Stimulated activated CD4-positive, alpha-beta T cell treated with anti-CD3 and anti-CD28 coated beads, Interleukin-15, amount 100 ng/mL, for 1 hour (primary cell): ENCODE measurements at places on chromosomes 12 and 14.

DNA sequence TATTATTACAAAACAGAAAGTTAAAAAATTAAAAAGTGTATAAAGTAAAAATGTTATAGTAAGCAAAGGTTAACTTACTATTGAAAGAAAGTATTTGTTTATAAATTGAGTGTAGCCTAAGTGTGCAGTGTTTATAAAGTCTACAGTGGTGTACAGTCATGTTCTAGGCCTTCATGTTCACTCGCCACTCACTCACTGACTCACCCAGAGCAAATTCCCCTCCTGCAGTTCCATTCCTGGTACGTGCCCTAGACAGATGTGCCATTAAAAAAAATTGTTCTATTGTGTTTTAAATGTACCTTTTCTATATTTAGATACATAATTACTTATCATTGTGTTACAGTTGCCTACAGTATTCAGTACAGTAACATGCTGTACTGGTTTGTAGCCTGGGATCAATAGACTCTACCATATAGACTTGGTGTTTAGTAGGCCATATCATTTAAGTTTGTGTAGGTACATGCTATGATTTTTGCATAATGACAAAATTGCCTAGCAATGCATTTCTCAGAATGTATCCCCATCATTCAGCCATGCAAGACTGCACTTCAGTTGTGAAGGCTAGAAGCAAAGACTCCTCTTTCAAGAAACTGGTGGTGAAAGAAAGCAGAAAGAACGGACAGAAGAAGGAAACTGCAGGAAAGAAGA, 100.6 kb downstream of the DACT1 start:
- no peak for DNase-seq

GRCh38 chr14:104442631-104443390, 136.8 kb upstream of the C14orf180 start:
- no peak for DNase-seq

GRCh38 chr12:26614011-26614616, 218.9 kb downstream of the ITPR2 start:
- DNase-seq = no peak

DNA sequence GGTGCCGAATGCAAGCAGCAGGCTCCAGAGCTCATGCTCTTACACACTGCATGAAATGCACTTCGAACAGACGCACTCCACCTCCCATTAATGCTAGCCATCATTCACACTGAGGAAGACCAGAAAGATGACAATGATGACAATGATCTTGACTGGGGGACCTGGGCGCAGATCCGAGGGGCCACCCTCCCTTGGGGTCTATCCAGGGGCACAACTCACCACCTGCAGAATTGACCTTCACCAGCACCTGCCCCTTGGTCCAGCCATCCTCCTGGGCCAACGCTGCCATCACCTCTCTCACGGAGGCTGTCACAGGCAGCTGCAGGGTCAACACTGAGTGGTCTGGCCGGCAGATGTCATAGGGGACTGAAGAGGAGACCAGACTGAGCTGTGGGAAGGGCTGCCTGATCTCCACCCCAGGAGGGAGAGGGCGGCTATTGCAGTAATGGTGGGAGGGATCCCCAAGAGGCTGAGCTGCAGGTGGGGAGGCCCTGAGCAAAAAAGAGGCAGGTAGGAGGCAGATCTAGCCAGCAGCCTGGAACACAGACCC, 15.3 kb downstream of the RAPGEF3 start:
- DNase-seq = no peak

DNA sequence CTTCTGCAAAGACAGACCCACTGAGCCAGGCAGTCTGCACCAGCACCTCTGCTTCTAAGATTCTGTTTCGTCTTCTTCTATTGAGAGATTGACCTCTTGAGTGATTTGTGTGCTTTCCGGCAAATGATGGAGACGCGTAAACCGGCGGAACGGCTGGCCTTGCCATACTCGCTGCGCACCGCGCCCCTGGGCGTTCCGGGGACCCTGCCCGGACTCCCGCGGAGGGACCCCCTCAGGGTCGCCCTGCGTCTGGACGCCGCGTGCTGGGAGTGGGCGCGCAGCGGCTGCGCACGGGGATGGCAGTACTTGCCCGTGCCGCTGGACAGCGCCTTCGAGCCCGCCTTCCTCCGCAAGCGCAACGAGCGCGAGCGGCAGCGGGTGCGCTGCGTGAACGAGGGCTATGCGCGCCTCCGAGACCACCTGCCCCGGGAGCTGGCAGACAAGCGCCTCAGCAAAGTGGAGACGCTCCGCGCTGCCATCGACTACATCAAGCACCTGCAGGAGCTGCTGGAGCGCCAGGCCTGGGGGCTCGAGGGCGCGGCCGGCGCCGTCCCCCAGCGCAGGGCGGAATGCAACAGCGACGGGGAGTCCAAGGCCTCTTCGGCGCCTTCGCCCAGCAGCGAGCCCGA, 703 bp downstream of the ASCL4 start:
- DNase-seq = no peak

DNA sequence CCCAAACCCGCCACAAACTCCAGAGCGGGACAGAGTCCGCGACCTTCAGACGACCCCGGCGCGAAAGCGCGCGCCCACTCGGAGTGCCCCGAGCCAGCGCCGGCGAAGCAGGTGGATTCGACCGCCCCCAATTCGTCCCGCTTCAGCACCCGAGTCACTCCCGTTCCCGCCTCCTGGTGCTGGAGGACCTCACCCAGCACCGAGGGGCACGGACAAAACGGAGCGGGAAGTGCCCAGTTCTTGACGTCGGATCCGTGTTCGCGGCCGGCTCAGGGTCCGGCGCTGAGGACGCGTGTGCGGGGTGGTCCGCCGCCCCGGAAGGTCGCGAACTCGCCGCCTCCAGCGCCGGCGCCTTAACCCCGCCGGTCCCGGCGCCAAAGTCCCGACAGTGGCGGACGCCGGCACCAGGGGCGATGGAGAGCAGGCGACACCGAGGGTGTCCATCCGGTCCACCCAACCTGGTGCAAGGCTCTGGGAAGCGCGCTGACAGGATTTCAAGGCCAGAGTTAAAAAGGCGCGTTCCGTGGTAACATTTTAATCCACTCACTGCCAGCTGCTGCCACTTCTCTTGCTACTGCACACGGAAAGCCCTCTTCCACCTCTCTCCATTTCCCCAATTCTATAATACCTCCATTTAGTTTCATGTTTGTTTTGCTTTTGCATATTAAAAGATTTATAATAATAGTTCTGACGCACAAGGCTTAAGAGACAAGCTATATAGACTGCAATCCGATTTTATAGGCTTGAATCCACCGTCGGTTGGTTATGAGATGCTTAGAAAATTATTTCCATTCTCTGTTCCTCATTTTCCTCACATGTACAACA, 240.0 kb upstream of the CPNE8 start:
- peak; percentile 5 for DNase-seq

- DNase-seq = no peak
Observed at GRCh38 chr14:21505012-21505553, 6.1 kb downstream of the METTL3 start.

DNA sequence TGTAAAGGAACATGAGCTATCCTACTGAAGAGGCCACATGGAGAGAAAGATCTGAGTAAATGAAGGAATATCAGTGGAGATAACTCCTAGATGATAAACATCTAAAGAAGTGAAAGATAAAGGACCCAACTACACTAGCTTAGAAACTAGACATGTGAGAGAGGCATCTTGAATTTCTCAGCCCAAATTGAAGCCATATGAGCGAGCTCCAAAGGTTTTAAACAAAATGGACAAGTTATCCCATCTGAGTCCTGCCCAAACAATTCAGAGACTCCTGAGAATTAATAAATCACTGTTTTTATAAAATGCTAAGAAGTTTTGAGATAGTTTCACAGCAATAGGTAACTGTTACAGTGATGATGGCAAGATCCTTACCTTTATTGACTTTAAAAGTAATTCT, 438.9 kb downstream of the NAV3 start:
- DNase-seq = no peak

GRCh38 chr14:36816481-36816880, 154.8 kb downstream of the PAX9 start:
- no peak for DNase-seq

- no peak for DNase-seq
Observed at GRCh38 chr14:53630336-53630735, 326.3 kb downstream of the BMP4 start.
